ENCODE measurements at places on chromosomes 13 and 19.
A peak's percentile ranks its signal among the peaks of the same experiment; 100 is the strongest.

- no peak for DNase-seq
Measured at GRCh38 chr13:44652962-44653660, 77.0 kb upstream of the TSC22D1 start.

- peak; percentile 34 for DNase-seq
Measured at GRCh38 chr13:25468325-25469168, 96.8 kb downstream of the ATP8A2 start.

DNA sequence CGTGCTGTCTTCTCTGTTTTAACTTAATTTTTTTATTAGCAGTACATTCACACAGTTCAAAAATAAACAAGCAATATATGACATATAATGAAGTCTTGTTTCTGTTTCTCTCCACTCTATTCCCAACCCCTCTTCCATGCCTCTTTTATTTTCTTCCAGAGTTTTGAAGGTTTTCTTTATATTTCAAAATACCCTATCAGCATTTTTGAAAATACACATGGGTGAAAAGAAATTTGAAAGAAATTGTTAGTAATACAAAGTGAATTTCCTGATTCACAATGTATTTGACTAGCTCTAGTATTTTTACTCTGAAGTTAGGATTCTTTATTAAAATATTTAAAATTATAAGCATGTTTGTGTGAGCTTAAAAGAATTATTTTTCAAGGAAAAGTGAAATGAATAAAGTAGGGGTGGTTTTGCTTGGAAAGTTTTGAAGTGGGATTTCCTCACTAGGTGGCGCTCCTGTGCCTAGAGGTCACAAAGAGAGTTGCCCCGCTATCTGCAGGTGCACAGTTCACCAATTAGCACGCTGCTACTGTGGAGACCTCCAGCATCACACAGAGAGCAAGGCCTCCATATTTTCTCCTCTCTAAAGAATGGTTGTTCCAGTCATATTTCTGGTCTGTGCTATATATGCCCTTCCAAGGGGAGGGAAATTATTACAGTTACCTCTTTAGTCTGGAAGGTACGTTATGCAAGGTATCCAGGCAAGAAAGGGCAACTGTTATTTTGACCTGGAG lies 37.6 kb downstream of the SOX21 start:
- DNase-seq: no peak

- DNase-seq: no peak
Measured at GRCh38 chr13:110815471-110816204, 99.2 kb downstream of the ANKRD10 start.

DNA sequence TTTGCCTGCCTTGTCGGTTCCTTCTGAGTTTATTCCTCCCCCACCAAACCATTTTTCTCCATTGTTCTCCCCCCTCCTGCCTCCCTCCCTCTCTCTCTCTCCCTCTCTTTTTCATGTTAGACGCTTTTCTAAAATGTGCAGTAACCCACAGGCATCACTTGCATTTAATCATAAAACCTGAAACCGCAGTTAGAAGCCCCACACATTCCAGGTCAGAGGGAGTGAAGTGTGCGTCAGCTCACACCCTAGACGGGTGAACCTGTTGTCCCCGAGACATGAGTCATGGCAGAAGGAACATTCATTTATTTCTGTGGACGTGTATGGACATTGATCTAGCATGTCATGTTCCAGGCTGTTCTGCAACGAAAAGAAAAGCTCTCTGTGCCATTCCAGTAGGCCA lies 19.9 kb downstream of the ONECUT3 start:
- DNase-seq: no peak

- no peak for DNase-seq
Measured at GRCh38 chr13:29969286-29969685, 118.9 kb upstream of the UBL3 start.

DNA sequence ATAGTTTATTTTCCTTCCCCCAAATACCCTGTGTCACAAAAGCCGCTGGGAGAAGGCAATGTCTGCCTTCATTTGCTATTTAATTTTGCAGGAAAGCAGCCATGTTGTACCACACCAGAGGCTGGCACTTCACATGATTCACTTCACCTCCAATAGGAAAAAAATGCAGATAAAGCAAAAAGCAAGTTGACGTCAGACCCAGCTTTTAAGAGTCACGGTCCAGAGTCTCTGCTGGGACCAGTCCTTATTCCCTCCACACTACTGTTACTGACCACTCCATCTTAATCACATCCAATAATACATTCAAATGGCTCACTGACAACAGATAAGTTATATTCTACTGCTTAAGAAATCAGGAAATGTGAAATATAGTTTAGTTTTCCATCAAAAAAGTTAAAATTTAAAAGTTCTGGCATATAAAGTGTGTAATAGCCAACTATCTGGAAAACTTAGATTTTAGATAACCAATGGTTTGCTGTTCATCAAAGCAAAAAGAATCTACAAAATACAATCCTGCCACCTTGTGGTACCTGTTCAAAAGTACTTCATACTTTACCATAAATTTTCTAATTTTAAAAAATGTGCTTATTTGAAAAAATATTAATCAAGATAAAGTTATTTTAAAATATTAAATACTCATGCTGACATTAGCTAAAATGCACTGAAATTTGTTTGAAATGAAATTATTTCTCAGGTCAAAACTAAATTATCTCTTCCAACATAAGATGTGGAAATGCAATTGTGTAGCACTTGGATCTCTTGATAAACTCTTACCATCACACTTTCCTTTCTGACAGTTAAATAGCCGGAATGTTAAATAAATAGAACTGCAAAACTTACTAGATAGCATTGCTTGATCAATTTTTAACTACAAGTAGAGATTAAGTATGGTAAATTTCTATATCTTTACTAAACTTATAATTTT lies 97.3 kb downstream of the SERP2 start:
- no peak for DNase-seq

- DNase-seq: no peak
Measured at GRCh38 chr13:78309497-78310180, 293.7 kb downstream of the POU4F1 start.

- no peak for DNase-seq
Measured at GRCh38 chr13:36051082-36051481, 80.1 kb downstream of the DCLK1 start.

DNA sequence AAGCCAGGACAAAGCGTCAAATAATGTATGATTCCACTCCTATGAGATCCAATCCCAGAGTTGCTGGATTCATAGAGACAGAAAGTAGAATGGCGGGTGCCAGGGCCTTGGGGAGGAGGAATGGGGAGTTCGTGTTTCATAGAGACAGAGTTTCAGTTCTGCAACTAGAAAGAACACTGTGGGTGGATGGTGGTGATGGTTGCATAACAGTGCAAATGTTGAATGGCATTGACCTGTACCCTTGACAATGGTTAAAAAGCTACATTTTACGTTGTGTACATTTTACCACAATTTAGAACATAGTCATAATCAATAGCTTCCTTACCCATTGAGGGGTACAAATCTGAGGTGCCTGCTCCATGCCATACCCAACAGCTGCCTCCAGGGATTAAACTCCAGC lies 33.4 kb downstream of the MBD3L2B start:
- no peak for DNase-seq
